Activated gamma-delta T cell treated with Interleukin-2 at 50 U/mL for 16 hours (primary cell): ENCODE measurements at places on chromosomes 3 and 15.

DNA sequence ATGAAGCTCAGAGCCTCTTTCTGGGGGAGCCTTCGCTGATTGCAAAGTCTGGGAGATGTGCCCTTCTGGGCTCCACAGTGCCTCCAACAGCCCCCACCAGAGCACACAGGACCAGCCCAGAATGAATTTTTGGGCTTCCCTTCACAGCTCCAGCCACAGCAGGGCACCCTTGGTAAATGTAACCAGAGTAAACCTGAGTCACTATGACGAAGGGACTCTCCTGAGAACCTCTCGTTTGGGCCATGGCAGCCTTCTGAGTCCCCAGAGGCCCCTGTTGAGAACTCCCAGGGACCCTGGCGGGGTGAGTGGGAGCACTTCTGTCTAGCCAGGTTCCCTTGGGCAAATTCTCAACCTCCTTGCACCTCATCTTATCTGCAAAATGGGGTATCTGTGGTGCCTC is 20.8 kb downstream of the FAM3D start:
- no peak for DNase-seq

GRCh38 chr3:114452256-114452655 is 158.4 kb downstream of the TIGIT start:
- DNase-seq, result no peak

GRCh38 chr3:38725726-38726419 is 76.4 kb upstream of the SCN5A start:
- DNase-seq, result no peak

- DNase-seq, result no peak
These were observed 68.6 kb downstream of the DCLK3 start for GRCh38 chr3:36695769-36696137.

DNA sequence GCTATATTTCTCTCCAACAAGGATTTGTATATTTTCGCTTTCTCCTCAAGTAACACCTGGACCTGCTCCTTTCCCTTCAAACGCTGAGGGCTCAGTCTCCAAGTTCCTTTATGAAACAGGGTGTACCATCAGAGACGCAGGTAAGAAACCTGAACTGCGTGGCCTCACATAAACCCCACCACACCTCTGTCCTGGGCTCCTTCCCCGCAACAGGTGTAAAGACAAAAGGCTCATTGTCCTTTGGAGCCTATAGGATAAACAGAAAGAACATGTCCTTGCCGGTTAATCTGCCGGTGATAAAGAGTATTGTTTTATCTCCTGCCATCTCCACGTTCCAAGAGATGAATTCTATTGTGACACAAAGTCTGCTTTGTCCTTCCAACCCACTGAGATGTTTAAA is 111.8 kb upstream of the ADAMTS9 start:
- no peak for DNase-seq

GRCh38 chr3:194329583-194329965 is 21.6 kb downstream of the CPN2 start:
- no peak for DNase-seq

DNA sequence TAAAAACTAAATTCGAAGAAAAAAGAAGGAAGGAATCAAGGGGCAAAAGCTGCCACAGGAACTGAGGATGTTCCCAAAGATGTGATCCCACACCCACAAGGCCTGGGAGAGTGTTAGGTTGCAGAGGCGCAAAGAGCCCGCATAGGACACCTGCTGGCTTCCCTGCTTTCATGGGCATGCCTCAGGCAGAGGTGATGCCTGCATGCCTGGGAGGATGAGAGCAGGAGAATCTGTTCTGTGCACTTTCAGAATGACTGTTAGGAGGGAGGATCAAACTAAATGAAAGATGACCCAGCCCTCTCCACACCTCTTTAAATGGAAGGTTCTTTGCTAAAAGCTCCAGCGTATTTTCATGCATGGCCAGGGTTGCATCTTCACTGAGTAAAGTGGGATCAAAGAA is 162.4 kb downstream of the PLCL2 start:
- DNase-seq, result no peak

GRCh38 chr3:48403533-48404439 is 26.1 kb downstream of the PLXNB1 start:
- DNase-seq, result no peak

- DNase-seq, result no peak
These were observed 33.2 kb downstream of the BMF start for GRCh38 chr15:40075298-40076044.

DNA sequence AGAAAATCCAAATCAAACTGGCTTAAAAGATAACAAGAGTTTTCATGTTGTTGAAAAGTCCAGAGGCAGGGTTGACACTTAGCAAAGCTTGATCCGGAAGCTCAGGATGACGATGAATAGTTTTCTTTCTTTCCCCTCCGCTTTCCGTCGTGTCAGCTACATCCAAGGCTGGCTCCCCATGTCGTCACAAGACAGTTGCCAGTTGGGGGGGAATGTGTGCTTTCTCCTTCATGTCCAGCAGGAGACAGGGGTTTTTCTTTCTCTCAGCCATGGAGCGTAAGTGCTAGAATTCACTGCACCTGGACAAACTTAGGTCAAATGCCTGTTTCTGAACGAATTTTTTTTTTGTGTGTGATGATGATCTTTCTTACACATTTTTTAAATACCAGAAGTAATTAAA is 273.8 kb upstream of the RGMA start:
- DNase-seq, result no peak

DNA sequence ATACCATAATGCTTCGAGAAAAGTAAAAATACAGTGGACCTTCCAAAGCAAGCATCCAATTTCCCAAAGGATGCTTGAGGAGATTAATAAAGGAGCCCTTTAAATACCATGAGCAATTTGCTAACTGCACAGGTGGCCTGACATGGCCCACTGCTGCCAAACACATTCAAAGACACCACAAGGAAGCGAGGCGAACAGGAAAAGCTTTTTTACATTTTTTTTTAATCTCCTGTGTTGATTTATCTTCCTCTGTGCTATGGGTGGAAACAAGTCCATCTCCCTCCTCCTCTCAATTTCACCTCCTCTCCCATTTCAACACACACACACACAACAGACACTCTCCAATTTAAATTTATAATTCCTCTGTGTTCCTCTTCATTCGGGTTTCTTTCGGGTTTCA is 243.4 kb downstream of the IGSF11 start:
- no peak for DNase-seq

GRCh38 chr3:116102037-116102436 is 343.2 kb downstream of the LSAMP start:
- DNase-seq, result no peak

- DNase-seq, result no peak
These were observed 27.9 kb downstream of the MUC20 start for GRCh38 chr3:195748661-195749060.

DNA sequence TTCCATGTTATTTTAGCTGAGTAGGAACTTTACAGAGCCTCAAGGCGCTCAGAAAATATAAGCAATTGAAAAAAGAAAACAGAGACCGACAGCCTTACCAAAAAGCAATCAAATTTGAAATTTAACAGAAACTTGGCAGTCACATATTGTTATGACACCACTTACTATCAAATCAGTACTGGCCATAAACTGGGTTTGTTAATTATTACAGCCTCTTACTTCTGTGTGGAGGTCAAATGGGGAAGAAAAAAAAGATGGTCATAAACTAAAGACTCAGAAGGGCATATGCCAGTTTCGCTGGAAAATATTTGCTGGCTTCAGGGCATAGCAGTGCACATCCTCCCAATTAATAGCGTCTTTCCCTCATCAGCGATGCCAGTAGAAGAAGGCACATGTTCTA is 45.5 kb upstream of the SUCLG2 start:
- no peak for DNase-seq

DNA sequence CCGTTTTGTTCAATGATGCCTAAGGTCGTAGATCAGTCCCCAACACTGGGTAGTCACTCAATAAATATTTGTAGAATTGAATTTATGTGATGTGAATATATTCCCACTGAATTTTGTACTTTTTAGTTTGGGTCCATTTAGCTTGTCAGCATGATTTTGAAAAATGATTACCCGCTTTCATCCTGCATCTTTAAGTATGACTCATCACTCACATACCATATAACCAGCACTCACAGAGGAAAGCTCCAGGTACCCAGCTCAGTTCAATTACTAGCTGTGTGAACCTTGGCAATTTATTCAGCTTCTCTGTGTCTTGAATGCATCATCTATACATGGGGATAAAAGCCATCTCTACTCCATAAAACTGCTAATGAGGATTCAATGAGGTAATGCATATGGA is 2.2 kb upstream of the MLF1 start:
- DNase-seq, result no peak

DNA sequence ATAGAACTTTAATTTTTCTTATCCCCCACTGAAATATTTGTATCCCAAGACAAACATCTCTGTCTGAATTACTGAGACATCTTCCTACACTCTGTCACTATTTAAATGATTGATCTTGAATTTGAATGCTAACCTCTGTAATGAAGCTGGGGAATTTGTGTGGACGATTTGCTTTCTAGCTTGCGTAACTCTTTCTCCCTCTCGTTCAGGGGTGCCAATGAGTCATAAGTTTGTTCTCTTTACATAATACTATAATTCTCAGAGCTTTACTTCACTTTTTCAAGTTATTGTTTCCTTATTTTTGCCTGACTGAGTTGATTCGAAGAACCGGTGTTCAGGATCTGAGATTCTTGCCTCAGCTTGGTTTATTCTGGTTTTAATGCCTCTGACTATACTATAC is 783.3 kb upstream of the CADM2 start:
- no peak for DNase-seq

GRCh38 chr15:78739996-78740903 is 71.0 kb downstream of the ADAMTS7 start:
- DNase-seq, result peak; percentile 24

GRCh38 chr15:41417418-41418195 is 712 bp downstream of the RTF1 start:
- peak; percentile 24 for DNase-seq

- DNase-seq, result no peak
These were observed 47.4 kb downstream of the MESD start for GRCh38 chr15:80942266-80942665.

DNA sequence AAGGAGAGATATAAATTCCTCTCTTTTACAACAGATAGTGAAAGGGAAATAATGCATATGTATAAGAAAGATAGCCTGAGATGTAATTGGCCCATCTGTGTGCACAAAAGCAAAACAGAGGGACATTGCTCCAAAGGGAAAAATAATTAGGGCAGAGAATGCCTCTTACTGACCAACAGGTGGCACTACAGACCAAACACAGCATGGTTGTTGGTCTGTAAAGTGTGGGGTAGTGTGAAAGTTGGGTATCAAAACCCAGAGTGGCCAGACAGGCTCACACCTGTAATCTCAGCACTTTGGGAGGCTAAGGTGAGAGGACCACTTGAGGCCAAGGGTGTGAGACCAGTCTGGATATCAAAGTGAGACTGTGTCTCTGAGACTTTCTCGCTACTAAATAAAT is 4.5 kb upstream of the TLNRD1 start:
- no peak for DNase-seq

- no peak for DNase-seq
These were observed 792.3 kb downstream of the DIPK2A start for GRCh38 chr3:144763878-144764454.

DNA sequence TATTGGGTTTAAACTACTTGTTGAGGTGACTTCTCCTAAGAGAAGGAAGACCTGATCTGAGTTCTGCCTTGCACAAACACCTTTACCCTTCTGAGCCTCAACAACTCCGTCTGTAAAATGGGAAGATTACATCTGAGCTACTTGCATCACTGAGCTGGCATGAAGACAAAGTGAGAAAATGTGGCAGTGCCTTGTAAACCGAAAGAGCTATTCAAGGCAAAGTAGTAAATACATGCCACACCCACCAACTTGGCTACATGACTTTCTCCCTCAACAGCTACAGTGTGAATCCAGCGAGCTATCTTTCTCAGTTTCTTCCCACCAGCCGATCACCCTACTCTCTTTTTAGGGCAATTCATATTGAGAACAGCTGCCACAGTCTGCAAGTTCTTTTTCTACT is 148.3 kb downstream of the FOXB1 start:
- no peak for DNase-seq

DNA sequence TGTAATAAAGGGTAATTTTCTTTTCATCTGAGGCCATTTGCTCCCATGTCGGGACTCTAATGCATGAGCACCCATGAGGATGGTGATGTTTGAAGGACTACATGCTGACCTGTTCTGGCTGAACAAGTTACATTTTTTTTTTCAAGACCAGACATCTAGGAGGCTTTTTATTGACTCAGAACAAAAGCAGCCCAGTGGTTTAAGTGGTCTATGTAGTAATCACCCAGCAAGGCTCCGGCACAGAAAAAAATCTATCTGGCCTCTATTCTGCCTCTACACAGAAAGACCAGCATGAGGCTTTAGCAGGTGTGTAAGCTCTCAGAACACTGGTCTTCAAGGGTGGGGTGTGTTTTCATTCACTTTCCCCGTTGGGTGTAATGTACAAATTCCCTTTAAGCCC is 95.1 kb upstream of the ZBED2 start:
- DNase-seq, result no peak

DNA sequence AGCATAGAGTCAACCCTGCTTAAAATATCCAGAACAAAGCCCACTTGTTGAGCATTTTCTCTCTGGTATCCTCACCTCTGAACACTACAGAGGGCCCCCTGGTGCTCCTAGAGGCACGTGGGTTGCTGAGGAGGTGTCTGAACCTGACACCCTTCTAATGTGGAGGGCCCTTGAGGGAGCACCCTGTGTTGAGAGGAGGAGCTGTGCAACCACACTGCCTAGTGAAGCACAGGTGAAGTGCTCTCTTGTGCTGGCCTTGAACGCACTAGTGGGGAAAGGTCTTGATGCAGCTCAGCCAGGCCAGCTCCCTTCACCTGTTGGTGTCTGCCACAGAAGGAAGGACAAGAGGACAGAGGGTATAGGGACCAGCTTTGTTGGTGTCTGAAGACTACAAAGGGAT is 51.9 kb downstream of the CCK start:
- no peak for DNase-seq

GRCh38 chr3:5251196-5251583 is 63.7 kb downstream of the EDEM1 start:
- no peak for DNase-seq

GRCh38 chr3:23865595-23866396 is 51.0 kb downstream of the NKIRAS1 start:
- DNase-seq, result no peak

- no peak for DNase-seq
These were observed 7.0 kb upstream of the MANF start for GRCh38 chr3:51378065-51378464.

- no peak for DNase-seq
These were observed 64.1 kb downstream of the VPS13C start for GRCh38 chr15:61996056-61996635.

DNA sequence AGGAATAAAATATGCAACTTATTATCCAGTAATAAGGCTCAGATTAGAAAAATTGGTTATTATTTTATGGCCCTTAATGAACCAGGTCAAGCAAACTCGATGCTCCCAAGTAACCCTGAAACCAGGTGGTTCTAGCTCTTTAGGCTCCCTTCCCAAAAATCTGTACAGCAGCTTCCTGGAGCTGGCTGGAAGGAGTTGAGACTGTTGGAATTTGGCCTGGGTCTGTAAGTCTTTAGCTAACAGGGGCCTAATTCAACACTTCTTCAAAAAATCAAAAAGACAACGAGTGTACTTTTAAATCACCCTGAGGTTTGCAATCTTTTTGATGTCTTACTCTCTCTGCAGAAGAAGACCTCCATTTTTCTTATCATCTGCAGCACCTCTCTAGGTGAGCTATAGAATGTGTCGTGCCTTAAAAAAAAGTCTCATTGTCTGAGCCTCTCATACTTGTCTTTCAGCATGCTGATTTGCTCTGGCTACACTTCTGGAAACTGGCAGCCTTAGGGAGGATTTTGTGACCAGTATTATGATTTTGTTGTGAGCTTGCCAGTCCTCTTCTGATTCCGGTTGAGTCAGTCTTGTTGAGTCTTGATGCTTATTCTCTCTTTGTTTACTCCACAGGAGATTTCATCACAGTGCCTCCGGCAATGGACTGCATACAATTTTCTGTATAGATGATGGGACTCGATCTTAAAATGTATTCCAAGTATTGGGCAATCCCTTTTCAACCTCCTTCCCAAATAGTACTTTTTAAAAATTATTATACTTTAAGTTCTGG is 235.0 kb upstream of the KBTBD8 start:
- DNase-seq, result no peak
